Cerebellum (tissue), 4 donors: ENCODE measurements at places on chromosomes 6 and 20. TPM values are rescaled to one million over a fixed set of nuclear protein-coding genes. Genes with fewer than 3 reads are reported as not detected.

Gene BPIFB2
- total RNA-seq: not detected

DNA sequence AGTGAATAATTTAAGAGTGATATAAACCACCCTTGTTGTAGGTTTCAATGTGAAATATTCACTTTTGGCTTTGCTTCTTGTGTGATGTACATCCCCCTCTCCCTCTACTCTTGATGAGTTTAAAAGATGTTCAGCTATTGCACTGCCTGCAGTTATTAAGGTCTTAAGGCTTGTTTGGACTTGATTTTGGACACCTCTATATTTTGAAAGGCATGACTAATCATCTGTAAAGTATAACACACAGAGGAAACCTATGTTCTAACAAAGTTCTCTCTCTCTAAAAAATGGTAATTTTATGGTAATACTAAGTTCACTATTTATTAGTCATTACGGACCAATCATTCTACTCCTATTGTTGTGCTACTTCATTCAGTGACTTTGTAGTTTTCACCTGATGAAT, 1719.9 kb downstream of the GRIK2 start:
- DNase-seq: no peak

DNA sequence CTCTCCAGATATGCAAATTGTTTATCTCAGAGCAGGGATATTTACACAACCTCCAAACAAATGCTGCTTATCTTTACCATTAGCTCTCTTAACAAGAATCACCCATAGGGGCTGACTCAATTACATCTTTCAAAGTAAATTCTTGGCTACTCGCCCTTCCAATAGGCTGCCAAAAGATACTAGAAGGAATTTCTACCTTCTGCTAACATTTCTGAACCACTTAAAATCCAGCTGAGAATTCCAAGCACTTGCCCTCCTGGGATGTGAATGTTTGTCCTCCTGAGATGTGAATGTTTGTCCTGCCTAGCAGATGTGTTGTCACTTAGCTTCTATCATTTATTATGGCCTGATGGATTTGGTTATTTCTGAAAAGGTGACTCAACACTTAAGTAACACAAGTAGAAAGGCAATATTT, 388.0 kb downstream of the GJA1 start:
- no peak for DNase-seq

Gene TAB2
- total RNA-seq: 52.2 TPM

Gene KCNQ2
- 116 TPM for total RNA-seq

- no peak for DNase-seq
Measured at GRCh38 chr20:48760403-48760983, 67.3 kb downstream of the PREX1 start.

GRCh38 chr20:5827098-5827853, 77.1 kb downstream of the SHLD1 start:
- DNase-seq: peak; percentile 56

GRCh38 chr20:58693226-58694006, 816 bp downstream of the NPEPL1 start:
- peak; percentile 37 for DNase-seq

Gene TNNC2
- 0.45 TPM for total RNA-seq

Gene OXT
- not detected for total RNA-seq

GRCh38 chr6:166343150-166343487, 774 bp upstream of the SFT2D1 start:
- DNase-seq: no peak

- DNase-seq: no peak
Measured at GRCh38 chr6:54291738-54292137, 16.5 kb upstream of the TINAG start.

DNA sequence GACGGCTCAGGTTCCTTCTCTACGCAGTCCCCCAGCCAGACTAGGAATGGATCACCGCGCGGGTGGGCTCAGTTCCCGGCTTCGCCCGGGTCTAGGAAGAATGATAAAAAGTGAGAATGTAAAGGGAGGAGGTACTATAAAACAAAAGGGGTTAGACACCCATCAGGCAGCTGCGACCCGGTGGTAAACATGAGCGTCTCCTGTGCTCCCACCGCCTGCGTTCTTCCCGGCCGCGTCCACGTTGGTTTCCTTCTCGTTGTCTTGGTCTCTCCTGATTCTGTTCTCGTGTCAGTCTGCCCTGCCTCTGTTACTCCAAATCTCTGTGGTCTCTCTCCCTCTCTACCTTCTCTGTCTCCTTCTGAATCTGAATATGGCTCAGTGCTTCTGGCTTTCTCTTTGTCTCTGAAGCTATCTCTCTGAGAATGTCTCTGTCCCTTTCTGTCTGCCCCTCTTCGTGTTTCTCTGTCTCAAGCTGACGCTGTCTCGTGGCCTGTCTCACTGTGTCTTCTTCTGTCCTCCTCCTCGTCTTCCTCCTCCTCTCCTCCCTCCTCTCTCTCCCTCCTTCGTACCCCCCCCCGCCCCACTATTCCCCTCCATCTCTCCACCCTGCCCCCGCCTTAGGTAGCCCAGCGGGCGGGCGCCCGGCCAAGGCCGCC, 41.6 kb upstream of the FOXP4 start:
- DNase-seq: no peak

Gene BHLHE23
- not detected for total RNA-seq

DNA sequence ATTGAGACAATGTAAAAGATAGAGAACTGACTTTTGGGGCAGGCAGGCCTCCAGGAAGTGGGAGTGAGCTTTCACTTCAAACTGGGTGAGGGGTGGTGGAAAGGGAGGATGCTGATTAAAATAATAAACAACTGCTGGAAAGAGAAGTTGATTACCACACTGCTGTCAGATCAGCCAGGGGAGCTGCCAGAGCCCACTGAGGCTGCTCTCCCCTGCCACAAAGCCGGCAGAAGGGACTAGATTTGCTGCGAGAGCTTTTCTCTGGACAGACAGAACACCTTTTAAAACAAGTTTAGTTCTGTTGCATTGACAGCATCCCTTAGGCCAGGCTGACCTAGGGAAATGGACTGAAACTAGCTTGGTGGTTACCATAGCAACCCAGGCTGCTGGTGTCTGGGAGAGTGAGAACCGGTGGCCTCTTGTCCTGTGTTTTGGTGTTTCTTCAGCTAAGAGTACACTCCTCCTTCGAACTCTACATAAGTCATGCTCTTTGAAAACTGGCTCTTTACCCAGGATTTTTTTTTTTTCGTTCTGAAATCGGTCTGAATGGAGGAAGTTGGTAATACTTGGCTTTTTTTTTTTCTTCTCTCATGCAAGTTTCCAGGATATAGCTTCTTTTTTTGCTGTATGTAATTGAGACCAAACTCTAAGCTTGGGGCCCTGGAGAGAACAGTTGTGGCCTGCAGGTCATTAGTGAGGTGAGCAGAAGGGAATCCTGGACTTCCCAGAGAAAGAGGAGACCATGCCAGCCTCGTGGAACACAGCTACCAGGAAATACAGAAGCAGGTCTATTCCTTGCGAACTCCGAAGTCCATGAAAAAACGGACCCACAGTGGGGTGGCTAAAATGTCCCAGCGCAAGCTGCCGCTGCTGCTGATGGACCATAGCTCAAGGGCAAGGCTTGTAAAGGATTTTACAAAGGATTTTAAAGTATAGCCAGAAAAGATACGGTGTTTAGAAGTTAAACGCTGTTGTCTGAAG, 374.4 kb downstream of the UTRN start:
- DNase-seq: no peak

Gene TAP1
- 5.3 TPM for total RNA-seq

DNA sequence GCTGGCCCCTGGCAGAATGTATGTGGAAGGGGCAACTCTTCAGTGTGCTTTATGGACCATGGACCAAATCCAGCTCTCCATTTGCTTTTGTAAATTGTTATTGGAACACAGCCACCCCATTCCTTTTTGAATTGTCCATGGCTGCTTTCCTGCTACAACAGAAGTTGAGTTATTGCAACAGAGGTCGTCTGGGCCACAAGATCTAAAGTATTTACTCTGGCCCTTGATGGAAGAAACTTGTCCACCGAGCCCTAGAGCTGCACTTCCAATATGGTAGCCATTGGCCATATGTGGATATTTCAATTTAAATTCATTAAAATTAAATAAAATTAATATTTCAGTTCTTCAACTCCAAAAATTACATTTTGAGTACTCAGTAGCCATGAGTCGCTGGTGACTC, 543.5 kb downstream of the PTPRT start:
- no peak for DNase-seq

- peak; percentile 75 for DNase-seq
Measured at GRCh38 chr20:57514273-57514751, 10.6 kb downstream of the CTCFL start.

- no peak for DNase-seq
Measured at GRCh38 chr6:34152042-34152524, 6.2 kb upstream of the GRM4 start.

DNA sequence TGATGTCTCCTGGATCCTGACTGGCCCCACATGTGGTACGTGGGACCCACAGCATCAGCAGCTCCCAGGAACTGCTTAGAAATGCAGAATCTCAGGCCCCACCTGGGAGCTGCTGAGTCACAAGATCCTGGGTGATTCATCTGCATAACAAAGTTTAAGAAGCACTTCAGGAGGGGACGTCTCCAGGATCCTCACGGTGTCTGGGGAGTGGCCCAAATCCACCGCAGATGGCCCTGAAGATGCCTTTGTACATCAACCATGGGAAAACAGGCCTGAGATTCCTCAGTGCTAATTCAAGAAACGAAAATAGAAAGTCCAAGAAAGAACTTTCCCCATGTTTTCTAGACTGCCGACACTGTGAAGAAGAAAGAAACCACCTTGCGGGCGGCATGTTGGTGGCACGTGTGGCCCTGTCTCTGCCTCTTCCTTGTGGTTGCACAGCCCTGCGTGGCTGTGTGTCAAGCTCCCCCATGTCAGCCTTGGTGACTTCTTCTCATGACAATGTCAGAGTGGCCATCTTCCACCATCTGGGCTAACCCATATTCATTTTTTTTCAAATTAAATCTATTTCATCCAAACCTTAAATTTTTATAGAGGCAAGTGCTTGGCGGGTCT, 26.1 kb downstream of the RRBP1 start:
- DNase-seq: no peak

DNA sequence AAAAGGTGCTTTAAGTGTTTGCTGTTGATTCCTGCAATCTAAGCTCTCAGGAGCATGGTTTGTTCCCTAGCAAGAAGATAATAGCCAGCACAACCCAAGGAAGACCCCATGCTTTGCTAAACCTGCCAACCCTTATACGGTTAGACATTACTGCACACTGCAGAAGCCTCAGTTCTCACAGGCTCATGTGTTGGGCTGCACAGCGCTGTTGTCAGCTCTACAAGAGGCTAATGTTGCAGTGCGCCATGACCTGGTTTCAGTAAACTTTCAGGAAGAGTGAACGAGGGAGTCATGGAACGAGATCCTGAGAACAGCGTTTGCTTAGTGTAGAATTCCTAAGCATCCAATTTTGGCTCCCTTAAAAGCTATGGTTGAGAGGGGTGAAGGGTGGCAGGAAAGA, 218.5 kb downstream of the ARHGAP18 start:
- DNase-seq: no peak

DNA sequence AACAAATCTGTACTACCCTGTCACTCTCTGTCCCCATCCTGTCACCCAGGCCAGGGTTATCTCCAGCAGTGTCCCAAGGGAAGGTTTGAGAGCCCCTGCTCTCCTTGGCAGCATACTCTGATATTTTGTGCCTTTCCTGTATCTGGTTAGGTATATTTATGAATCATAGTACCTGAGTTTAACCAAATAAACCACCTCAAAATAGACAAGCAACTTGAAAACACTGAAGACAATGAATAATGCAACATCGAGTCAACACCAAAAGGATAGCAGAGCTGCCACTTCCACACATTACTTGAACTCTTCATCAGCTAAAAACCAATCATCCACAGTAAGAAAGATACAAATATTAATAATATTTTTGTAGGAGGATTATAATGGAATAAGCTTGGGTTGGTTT, 142.6 kb upstream of the TAB2 start:
- no peak for DNase-seq

DNA sequence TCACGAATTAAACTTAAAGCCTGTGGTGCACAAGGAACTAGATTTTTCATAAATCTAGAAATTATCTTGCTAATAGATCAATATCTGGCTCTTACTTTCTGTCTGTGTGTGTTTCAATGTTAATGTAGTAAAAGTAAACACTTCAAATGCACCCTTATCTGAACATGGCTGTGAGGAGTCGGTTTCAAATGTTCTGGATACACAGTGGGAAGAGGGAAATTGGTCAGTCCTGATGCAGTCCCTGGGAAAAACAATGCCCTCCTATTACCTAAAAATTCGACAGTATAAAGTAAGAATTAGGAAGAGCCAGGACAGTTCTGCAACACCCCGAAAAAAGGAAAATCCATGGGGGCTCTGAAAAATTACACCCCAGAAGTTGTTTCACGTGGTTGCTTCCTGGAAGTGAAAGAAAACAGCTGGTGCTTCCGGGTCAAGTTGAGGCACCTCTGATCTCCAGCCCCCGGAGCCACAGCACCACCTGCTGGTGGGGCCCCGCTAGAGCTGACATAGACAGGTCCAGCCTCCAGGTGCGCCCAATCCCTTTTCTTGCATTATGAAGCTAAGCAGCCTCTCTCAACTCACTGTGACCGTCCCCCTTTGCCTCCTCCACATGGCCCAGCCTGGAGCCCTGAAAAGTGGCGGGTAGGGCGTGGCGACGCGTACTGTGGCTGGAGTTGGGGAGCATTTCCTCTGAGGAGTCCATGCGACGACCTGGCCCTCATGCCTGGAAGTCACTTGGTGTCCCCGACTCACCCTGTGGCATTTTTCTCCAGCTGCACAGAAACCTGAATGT, 8.3 kb downstream of the SEMG2 start:
- DNase-seq: no peak

DNA sequence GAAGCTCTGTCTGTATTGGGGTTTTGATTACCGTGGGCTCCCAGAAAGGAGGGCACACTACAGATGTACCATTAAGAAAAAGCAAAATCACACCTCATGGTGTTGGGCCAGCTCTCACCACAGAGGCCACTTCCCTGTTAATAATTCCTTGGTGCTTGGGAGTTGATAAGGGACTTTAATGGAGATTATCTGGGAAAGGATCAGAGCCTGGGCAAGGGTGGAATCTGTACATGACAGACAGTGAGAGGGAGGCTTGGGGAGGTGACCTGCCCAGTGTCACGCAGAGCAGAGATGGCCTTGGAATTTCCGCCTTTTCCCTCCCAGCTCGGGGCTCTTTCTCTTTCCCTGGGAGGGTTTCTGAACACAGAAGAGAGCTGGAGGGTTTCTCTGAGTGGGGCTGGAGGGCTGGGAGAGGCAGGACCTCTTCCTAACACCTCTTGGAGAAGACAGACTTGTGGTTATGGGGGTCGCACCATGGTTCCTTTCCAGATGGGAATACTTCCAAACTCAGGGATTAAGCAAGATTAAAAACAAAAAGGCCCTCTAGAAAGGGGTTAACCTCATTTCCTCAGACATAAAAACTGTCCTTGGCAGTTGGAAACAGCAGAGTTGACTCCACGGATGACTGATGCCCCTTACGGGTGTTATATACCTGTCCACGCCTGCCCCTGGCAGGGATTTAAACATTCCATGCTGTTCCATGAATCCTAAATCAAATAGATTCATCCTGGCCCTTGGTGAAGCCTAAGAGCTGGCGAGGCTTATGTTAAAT, 16.8 kb upstream of the KCNK16 start:
- DNase-seq: no peak

Gene PRKN
- total RNA-seq: 11.5 TPM

- peak; percentile 78 for DNase-seq
Measured at GRCh38 chr6:157316871-157317814, 6.2 kb downstream of the TMEM242 start.

Gene OPN5
- not detected for total RNA-seq

Gene HSPA1A
- total RNA-seq: 71.1 TPM

- no peak for DNase-seq
Measured at GRCh38 chr6:27617700-27618689, 145.1 kb upstream of the ZNF184 start.

GRCh38 chr6:149389509-149390297, 10.4 kb upstream of the SUMO4 start:
- no peak for DNase-seq

Gene DEFB132
- total RNA-seq: not detected

GRCh38 chr20:11740975-11741374, 176.7 kb upstream of the BTBD3 start:
- peak; percentile 67 for DNase-seq

Gene KDM1B
- total RNA-seq: 35.3 TPM
